ENCODE measurements at places on chromosomes 2 and 18.

DNA sequence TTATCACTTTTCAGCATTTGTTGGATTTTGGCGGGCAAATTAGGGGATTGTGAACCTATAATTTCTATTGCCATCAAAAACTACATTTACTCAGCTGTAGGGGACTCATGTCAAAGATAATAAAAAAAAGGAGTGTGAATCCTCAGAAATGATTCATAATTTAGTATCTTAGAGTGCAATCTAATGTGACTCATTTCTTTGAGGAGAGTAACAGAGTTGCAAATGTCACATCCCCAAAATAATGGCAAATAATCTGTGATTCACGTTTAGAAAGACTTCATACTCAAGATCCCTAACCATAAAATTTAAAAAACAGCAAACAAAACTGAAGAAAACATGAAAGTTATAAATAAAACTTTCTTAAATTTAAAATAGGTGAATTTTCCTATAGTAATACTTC is 373.0 kb downstream of the CDH2 start:
- DNase-seq: no peak

DNA sequence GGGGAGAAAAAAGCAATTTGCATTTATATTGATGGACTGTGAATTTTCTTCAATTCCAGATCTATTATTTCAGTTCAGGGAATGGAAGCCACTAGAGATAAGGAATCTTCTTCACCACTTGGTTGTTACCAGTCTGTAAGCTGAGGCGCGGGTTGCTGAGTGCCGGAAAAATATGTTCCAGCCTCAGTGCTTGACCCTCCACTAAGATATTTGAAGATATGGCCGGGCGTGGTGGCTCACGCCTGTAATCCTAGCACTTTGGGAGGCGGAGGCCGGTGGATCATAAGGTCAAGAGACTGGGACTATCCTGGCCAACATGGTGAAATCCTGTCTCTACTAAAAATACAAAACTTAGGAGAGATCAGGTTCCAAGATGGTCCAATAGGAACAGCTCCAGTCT is 9.1 kb upstream of the HMSD start:
- DNase-seq: no peak

DNA sequence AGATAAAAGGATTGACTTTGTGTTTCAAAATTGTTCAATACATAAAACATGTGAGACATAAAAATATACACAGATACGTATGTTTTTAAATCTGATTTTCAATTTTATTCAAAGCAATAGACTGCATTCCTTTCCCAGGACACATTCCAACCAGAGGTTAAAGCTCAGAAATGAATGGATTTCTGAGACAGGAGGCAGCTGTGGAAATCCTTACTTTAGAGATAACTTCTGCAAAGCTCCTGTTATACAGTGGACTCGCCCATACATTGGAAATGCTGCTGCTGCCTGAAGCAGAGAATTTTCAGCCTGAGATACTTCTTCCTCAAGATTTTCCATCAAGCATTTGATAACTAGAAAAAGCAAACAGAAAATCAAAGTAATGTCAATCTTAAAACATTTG is 43.8 kb downstream of the THADA start:
- DNase-seq: no peak

DNA sequence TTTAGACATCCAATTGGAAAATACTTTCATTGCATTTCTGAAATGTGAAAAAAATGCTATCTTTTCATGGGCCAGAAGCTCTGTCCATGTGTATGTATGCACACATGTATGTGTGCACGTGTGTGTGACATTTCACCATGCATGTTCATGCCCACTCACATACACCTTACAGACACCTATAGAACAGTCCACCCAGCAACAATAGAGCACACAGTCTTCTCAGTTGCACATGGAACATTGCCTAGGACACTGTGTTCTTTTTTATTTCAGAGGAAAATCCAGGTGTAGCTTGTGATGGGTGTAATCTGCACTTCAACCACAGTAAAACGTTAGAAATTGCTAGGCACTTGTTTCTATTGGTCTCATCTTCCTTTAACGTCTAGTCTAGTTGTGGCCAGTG is 114.8 kb upstream of the RGPD4 start:
- no peak for DNase-seq

DNA sequence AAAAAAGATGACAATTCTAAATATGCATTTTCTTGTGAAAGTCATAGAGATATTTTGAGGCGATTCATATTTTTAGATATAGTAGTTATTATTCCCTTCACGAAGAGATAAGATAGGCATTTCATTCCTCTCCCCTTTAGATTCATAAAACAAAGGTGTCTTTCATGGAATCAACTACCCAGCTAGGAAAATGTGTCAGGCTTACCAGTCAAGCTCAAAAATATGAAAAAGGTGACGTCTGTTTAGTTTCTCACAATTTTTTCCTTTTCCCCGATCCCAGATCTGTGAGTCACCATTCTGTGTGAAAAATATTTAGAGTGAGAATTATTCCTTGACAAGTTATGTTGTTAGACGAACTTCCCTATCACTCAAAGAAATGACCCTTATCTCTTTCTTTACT is 95.4 kb upstream of the FN1 start:
- no peak for DNase-seq

DNA sequence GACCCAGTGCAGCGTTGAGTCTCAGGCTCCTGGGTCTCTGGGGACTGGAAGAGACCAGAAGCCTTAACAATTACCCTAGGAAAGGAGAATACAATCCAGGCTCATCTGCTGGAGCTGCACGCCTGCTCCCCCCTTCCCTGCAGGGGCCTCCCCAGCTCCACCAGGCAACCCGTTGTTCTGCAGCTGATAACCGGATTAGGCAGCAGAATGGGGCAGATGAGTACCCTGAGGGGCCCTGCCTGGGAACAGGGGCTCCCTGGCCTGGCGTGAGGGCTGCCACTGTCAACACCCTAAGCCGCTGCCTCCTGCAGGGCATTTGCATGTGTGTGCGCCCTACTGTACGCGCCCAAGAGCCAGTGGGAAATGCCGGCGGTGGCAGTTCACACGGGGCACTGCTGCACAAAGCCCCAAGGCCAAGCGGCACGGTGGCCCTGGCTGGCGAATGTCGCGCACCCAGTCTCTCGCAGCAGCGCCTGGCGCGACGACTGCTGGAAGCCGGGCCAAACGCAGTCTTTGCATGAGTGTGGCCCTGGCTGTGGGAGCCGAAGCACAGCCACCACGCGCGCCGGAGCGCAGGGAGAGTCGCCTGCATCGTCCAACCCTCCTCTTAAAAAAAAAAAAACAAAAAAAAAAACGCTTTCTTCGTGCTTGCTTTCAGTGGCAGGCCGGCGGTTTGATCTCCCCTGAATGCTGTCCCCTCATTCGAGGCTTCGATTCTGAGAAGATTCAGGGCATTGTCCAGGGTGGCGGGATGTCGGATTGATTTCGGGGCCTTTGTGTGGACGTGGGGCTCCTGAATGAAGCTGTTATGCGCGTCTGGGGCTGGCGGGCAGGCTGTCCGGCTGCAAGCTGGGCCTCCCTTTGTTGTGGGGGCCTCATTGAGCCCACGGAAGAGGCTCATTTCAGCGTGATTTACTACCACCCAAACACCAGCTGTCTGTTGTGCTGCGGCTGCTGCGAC is 63.8 kb downstream of the SETBP1 start:
- DNase-seq: no peak

- no peak for DNase-seq
These were observed 123.7 kb downstream of the COL6A3 start for GRCh38 chr2:237290261-237290660.

DNA sequence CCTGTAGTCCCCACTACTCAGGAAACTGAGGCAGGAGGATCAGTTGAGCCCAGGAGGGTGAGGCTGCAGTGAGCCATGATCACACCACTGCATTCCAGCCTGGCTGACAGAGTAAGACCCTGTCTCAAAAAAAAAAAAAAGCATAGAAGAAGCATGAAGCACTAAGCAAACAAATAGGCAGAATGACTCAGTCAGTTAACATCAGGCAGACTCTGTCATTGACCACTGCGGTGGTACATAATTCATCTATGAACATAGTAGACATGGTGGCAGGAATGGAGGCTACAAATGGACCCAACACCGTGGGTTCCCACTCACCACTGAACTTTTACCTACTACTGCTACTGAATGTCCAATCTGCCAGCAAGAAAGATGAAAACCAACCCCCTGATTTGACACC is 7.6 kb upstream of the ASXL2 start:
- DNase-seq: no peak

DNA sequence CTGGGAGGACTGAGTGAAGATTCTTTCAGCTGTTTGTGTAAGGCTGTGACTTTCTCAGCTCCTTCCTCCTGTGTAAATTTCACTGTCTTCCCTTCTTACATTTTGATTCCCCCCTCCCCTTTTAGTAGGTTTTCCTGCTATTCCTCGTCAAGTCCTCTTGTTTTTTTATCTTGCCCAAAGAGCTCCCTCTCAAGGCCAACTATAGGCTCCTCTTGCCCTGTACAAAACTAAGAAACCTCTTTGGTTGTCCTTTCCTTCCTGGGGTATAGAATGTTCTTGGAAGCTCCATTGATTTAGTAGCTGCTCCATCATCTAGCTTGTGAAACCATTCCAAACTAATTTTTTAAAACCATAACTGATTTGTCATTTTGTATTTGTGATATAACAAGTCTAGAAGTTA is 7.3 kb downstream of the CCDC121 start:
- no peak for DNase-seq

DNA sequence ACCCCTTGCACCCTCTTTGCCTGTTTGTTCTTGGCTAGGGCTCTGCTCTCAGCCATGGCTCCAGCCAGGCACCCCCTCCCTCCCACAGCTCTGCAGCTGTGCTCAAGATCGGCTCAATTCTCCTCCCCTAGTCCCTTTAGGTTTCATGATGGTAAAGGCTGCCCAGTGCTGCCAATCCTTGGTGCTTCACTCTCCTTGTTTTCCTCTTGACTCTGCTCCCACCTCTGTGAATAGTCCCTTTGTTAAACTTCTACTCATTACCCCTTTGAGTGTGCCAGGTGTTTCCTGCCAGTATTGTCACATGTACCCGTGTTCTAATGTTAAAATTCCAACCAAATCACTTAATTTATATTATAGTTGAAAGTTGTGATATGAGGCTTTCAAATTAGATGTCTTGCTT is 101.0 kb upstream of the CERS6 start:
- no peak for DNase-seq

GRCh38 chr2:36172824-36173223 is 182.8 kb upstream of the CRIM1 start:
- no peak for DNase-seq
